ENCODE measurements at places on chromosomes 1 and 21.

DNA sequence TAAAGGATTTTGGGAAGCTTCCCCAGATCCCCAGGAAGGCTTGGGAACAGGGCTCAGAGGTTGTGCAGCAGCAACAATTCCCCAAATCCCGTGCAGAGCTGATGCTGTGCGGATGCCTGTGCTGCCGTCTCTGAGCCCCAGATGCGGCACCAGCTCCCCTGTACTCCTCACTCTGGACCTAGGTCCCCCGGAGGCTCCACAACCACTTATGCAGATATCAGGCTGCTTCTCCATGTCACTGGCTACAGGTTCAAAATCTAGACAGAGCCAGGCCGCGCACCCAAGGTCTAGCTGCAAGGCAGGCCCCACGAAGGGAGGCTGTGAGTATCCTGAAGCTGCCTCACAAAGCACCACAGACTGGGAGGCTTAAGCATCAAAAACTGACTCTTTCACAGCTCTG is 81.6 kb downstream of the PDE9A start:
- DNase-seq: no peak

DNA sequence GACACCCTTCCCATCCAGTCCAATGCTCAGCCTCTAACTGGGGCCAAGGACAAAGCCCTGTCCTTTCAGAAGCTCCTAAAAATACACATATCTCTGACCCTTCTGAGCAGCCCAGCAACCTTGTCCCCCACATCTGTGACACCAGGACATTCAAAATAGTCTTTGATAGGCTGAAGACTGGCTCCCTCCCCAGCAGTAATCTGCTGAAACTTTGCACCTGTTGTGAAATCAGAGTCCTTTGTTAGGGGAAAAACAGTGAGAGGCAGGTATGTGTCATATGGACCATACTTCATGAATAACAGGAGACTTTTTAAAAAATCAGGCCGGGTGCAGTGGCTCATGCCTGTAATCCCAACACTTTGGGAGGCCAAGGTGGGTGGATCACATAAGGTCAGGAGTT is 82.4 kb upstream of the VAMP3 start:
- DNase-seq: no peak

- no peak for DNase-seq
These were observed 68.4 kb upstream of the MAGI3 start for GRCh38 chr1:113321771-113322387.

GRCh38 chr1:7856345-7856744 is 3.5 kb upstream of the UTS2 start:
- DNase-seq: peak; percentile 12

GRCh38 chr1:112524251-112524650 is 15.5 kb downstream of the WNT2B start:
- DNase-seq: peak; percentile 62

- no peak for DNase-seq
These were observed 1.1 kb downstream of the ADGRB2 start for GRCh38 chr1:31762726-31763670.

- DNase-seq: no peak
These were observed 390.9 kb upstream of the ADGRL2 start for GRCh38 chr1:81409780-81410274.

DNA sequence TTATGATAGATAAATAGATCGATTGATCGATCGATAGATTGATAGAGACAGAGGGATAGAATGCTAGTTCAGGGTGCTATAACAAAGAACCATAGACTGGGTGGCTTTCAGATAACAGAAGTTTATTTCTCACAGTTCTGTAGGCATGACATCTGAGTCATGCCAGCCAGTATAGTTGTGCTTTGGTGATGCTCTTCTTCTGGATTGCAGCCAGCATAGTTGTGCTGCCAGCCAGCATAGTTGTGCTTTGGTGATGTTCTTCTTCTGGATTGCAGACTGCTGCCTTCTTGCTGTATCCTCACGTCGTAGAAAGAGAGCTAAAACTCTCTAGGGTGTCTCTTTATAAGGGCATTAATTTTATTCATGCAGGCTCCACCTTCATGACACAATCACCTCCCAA is 860.8 kb downstream of the BRINP3 start:
- no peak for DNase-seq

GRCh38 chr1:220438741-220439140 is 89.2 kb upstream of the MARK1 start:
- no peak for DNase-seq

GRCh38 chr1:235259133-235259778 is 68.7 kb downstream of the ARID4B start:
- DNase-seq: no peak

DNA sequence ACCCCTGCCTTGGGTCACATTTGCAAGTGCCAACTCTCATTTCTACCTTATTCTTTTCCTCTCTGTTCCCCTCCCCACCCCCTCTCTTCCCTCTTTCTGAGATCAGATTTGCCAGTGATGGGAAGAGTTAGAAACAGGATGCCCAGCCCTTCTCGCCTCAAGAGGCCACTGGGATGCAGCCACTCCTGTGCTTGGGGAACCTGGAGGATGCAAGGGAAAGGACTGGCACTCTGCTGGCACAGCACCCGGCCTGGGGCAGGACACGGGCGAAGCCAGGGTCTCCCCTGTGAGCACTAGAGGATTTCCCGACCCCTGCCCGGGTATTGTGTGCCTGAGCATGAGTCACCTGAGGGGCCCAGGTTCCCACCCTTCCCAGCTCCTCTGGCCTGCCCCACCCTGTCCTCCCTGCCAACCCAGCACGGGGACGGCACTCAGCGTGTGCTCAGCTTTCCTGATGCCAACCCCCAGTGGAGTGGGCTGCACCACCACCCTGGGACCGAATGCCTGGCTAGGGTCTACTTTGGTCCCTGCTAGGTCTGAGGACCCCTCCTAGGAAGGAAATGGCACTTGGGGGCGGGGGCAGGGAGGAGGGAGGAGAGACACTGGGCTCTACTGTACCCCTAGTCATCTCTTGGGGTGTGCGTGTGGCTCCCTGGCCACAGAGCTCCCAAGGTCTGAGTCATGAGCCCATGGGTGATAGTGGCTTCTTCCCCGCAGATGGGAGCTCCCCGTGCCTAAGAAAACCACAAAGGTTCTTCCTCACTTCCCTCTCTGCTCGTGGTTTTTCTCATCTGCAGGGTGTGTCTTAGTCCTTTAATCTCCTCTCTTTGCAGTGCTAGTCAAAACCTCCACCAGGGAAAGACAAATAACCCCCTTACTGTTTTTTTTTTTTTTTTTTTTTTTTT is 12.4 kb downstream of the LMNA start:
- DNase-seq: peak; percentile 94

GRCh38 chr1:241503444-241503843 is 16.1 kb downstream of the FH start:
- no peak for DNase-seq

GRCh38 chr1:225559326-225559725 is 93.6 kb downstream of the ENAH start:
- DNase-seq: peak; percentile 33

DNA sequence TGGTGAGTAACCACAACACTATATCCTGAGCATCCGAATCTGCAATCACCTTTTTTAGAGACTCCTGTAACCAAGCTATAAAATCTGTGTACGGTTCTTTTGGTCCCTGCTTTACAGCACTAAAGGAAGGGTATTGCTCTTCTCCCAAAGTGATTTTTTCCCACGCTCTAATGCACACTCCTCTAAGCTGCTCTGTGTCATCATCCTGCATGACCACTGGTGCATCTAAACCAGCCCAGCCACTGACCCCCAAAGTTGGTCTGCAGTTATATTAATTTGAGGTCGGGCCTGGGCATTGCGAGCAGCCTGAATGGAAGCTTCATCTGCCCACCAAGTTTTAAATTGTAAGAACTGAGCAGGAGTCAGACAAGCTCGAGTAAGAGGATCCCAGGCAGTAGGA is 480.0 kb downstream of the PTPRU start:
- DNase-seq: no peak

GRCh38 chr1:234841710-234842231 is 231.8 kb upstream of the IRF2BP2 start:
- DNase-seq: no peak

GRCh38 chr1:43563876-43564539 is 33.3 kb downstream of the PTPRF start:
- DNase-seq: no peak

DNA sequence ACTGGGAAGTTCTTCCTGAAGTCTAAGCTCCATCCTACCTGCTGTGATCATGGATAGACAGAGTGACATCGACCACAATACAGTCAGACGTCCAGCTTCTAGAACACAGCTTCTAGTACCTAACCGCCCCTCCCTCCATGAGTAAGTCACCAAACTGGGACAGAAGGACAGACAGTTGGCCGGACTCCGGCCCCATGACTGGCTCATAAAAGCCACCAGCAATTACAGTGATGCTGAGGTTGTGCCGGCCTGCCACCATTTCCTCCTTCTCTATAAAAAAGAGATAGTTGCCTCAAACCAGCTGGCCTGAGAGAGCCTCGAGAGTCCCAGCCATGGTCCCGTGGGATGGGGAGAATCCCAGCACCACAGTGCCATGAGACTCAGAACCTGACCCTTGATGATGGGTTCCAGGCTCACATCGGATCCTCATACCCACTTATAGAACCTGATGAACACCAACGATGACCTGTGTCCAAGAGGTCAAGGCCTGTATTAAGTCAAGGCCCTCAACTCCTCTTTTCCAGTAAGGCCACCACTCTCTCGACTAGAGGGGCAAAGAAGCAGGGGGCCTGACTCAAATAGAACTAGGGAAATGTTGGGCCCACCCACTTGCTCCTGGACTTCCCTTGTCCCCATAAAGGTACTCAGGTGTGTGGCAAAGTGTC is 3.4 kb downstream of the MEF2D start:
- DNase-seq: no peak

GRCh38 chr1:59008599-59009347 is 224.9 kb upstream of the JUN start:
- DNase-seq: peak; percentile 55

DNA sequence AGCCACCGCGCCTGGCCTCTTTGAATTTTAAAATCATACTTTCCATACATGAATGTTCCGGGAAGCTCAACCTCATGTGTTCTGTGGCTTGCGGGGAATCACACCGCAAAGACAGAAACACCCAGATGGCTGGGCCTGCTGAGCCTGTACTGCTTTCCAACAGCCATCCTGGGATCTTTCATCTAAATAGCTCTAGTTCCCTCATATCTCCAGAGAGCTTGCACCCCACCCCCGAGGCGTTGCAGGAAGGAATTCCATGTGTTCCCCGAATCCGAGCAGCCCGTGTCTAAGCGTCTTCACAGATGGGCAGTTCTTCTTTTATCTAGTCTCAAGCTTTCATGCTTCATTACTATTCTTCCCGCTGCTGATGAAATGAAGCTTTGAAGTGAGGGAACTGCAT is 66.4 kb downstream of the IGSF21 start:
- no peak for DNase-seq

GRCh38 chr1:156657741-156658319 is 15.9 kb downstream of the BCAN start:
- DNase-seq: no peak

DNA sequence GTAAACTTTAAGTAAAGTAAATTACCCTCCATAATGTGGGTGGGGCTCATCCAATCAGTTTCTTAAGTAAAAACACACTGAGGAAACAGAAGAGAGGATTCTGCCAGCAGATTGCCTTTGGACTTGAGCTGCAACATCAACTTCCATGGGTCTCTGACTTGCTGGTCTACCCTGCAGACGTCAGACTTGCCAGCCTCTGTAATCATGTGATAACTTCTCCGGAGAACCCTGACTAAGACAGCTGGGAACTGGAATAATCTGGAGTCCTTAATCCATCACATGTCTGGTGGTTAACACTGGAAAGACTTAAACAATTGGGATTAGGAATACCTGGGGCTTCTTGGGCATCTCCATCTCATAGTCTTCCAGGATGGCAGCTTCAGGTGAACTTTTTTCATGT is 13.2 kb upstream of the CEP350 start:
- DNase-seq: peak; percentile 16

DNA sequence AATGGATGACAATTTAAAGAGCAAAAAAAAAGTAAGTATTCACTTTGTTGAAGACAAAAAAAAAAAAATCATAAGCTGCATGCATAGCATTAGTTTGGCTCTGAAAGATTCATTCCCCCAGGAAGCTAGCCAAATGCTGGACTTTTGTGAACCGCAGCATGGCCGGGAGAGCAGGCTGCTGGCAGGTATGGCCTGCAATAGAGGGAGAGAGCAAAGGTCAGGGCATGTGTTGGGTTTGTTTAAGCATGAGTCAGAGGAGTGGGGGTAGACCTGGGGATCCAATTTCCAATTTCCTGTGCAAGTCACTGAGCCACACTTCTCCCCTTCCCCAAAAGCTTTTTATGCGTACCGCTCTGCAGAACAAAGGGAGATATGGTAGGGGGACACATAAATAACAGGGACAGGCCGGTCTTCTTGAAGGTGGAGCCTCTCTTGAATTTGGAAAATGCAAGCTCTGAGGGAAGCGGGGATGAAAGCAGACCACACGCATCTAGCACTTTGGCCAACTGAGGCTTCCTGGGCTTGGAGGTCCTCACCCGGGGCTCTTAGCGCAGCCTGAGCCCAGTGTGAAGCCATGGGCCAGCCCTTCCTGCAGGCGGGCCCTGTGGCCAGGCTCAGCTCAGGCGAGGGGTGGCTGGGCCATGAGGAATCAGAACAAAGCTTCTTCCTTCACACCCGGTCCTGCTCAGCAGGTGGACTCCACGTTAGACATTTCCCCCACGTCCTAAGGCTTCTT is 171.1 kb downstream of the TOMM20 start:
- peak; percentile 96 for DNase-seq

- DNase-seq: no peak
These were observed 22.8 kb downstream of the SLC9A1 start for GRCh38 chr1:27132147-27132546.

DNA sequence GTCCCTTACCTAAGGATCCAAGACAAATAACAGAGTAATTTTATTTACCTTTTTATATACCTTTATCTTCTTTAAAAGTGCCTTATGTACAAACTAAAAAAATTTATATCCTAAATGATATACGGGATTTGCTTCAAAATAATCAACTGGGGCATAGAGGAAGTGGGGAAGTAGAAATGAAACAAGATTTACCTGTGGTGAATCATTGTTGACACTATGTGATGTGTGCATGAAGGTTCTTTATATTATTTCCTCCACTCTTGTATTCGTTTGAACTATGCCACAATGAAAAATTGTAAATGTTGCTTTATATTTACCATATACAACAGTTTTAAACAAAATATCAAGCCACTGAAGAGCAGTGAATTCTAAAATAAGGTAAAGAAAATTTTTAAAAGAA is 13.0 kb downstream of the RGS7 start:
- no peak for DNase-seq

- no peak for DNase-seq
These were observed 86.5 kb upstream of the RHOU start for GRCh38 chr1:228648647-228649383.

GRCh38 chr21:46459356-46460112 is 843 bp downstream of the DIP2A start:
- peak; percentile 44 for DNase-seq

- DNase-seq: no peak
These were observed 37.1 kb downstream of the SLC30A1 start for GRCh38 chr1:211541720-211542477.

- DNase-seq: no peak
These were observed 17.2 kb upstream of the AKIRIN1 start for GRCh38 chr1:38973659-38974437.

All from fibroblast of mammary gland (primary cell).